Activated CD4-positive, alpha-beta T cell treated with anti-CD3 and anti-CD28 coated beads for 1 hour (primary cell): ENCODE measurements at places on chromosomes 11 and 22.
A peak's percentile ranks its signal among the peaks of the same experiment; 100 is the strongest.

DNA sequence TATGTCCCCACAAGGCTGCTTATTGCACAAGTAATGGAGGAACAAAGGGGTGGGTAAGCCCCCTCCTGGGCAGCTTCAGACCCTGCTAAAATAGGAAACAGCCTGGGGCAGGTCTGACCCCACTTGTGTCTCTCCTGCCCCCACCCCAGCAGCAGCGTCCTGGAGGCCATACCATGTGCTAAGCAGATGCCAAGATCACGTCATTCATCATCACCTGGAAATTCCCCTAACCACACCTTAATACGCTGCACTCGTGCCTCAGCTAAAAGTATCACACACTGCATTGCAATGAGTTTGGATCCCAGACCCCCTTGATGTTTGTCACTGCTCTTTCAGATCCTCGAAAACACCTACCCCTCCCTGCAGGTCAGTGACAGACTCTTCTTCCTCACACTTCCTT lies 27.8 kb upstream of the GGTLC2 start:
- no peak for DNase-seq

GRCh38 chr11:45365961-45366618 lies 79.9 kb upstream of the SYT13 start:
- no peak for DNase-seq

GRCh38 chr11:45108070-45109064 lies 38.1 kb upstream of the PRDM11 start:
- DNase-seq = no peak

DNA sequence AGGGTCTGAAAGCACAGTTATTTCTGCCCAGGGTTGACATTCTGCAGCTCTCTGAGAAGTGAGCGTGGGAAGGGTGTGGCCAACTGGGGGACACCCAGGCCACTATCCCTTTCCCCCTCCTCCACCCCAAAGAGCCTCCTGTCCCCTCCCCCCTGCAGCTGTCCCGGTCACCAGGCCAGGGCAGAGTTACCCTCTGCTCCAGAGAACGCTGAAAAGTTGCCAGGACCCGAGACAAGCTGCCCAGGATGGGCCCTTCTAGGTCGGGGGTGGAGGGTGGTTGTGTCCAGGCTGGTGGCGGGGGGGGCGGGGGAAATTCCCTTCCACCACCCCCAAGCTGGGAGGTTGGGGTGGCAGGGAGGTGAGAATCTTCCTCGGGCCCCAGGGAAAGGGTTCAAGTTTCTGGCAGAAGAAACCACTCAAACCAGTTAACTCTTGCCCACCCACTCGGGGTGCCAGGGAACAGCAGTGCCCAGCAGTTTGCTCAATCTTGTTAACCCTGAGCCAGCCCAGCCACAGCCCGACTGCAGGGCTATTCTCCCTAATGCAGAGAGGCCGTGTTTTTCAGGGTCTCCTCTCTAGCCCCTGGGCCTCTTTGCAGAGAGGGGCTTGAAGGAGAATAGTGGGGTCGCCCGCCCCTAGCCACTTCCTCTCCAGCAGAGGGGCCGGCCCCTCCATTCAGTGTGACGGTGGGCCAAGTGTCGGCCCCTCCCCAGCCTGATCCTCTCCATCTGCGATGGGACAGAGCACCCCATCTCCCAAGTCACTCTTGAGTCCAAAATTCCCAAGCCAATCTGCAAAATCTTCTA lies 697 bp downstream of the LGALS1 start:
- DNase-seq = no peak

- no peak for DNase-seq
Measured at GRCh38 chr11:66910669-66911068, 47.5 kb downstream of the PC start.

GRCh38 chr11:57124505-57124904 lies 57.2 kb upstream of the LRRC55 start:
- no peak for DNase-seq

- no peak for DNase-seq
Measured at GRCh38 chr11:61110255-61111049, 8.2 kb downstream of the CD5 start.

- DNase-seq = no peak
Measured at GRCh38 chr22:31055635-31056159, 25.4 kb upstream of the SMTN start.

DNA sequence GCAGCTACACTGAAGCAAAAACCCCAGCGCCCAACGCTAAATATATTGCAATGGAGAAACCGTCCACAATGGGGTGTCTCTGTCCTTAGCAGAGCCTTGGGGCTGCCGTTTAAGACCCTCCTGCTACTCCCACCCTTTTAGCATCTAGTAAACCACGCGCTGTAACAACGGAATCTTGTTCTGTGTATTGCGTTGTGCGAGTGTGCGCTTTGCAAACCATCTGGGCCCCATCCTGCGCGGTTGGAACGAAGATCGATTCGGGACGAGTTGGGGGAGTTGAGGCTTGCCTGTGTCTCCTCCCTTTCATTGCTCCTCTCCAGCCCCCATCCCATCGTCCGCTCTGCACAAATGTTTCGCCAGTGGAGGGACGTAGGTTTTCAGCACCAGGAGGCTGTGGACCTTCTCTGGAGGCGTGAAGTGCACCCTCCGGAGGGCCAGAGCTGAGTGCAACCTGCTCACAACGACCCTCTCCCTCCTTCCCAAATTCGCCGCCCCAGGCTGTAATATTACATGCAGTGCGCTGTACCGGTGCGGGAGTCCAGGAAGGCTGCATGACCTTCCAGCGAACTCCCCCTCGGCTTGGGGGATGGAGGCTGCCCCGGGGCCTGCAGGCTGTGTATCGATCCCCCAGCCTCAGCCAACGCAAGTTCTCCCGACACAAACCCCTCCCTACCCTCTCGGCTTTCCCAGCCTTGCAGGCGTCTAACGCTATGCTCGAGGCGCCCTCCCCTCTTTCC lies 1.6 kb upstream of the KMT2A start:
- peak; percentile 10 for DNase-seq

DNA sequence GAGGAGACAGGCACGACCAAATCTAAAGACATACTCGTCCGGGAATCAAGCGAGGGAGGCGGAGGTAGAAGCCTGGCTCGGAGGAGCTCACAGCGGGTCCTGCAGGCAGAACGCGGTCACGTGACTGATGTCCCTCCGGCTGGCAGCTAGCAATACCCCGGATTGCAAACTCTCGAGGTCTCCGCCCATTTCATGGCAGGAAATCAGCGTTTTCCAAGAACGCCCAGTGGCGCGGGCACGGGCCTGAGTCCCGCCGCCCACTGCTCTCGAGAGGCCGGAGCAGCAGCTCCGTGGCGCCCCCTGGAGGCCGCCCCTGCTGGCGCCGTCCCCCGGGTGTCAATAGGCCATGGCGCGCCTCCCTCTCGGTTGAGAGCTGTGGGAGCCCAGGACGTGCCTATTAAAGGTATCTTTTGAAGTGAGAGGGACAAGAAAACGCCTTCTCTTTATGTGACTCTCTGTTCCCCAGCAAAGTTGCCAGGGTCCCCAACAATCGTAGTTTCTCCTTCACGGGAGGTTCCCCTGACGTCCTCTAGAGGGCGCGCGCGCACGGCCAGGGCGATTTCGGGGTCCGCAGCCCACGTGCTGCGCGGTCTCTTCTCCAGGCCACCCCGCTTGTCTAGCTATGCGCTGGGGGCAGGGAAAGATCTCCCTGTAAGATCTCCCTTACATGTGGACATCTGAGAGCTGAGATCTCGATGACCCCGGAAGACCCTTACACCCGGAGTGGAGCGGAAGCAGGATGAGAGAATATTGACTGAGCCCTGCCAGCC lies 37.3 kb upstream of the RBFOX2 start:
- DNase-seq = peak; percentile 41

DNA sequence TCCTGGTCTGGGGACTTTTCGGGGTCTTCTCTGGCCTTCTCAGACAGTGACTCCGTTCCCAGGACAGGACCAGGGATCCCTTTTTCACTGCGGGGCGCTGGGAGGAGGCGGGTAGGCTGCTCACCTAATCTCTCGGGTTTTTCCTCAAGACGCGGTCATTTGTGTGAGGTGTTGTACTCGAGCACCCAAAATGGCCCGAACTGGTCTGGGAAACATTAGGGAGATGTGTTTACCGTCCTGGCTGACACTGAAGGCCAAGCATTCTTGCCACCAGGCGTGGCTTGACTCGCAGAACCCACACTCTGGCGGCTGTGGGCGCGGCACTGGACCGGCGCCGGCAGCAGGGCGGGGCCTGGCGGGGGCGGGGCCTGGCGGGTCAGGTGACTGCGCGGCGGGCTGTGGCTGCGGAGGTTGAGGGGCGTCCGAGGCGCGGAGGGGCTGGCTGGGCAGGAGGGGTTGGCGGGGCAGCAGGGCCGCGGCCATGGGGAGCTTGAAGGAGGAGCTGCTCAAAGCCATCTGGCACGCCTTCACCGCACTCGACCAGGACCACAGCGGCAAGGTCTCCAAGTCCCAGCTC lies at the start of gene SWAP70:
TSS of gene SWAP70 (plus strand) at position 379 of the 577 bp plus-strand sequence. CDS start at position 482, 103 bp downstream.
- peak; percentile 54 for DNase-seq

DNA sequence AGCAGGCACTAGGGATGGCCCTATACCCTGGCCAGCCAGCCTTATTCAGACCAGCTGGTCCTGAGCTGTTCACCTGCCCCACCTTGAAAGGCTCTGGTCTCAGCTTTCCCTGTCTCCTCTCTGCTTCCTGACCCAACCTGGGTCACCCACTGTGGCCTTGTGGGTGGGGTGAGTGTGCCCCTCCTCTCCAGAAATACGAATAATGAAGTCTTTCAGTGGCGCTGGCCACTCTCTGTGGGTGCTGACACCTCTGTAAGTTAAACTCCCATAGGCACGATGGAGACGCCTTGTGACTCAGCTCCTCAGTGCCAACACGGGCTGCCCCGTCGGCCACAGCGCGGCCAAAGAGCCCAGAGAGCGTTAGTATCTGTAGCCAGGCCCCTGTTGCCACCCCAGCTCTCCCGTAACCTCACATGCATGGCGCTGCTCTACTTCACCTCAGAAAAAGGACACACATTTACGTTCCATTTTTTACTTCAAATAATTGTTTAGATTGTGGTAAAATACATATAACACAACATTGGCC lies 74.6 kb upstream of the SEPTIN5 start:
- DNase-seq = no peak

DNA sequence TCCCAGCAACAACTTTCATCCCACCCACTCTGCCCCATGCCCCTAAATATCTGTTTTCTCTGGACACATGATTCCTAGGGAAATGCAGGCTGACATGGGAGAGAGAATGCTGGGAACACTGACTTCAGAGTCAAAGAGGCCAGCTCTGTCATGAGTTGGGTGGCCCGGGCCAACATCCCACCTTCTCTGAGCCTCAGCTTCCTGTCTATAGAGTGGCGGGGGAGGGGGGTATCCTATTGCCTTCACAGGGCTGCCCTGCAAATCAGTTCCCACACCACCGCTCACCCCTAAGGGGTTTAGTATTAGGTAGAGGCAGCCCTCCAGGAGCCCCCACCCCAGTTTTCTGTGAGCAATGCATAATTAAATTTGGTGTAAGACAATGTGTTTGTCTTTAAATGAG lies 175.0 kb upstream of the NCAM1 start:
- no peak for DNase-seq

- no peak for DNase-seq
Measured at GRCh38 chr11:65224930-65225278, 36.9 kb upstream of the POLA2 start.

GRCh38 chr11:79237091-79237490 lies 203.7 kb downstream of the TENM4 start:
- no peak for DNase-seq

GRCh38 chr11:12723421-12724300 lies 49.4 kb downstream of the TEAD1 start:
- no peak for DNase-seq

DNA sequence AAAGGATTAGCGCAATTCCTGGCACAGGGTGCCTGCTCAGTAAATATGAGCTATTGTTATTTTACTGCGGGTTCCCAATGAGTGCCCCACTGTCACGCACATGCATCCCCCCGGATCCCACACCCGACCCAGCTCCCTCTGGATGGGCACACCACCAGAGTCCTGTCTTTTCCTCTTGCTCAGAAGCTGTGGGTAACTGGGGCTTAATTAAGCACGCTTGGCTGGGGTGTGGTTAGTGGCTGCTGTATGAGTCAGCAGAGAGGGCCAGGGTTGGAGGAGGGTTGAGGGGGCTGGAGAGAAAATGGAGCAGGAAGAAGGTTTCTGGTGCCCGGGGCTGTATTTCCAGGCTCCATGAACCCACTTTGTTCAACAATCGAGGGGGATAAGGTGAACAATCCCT lies 30.3 kb upstream of the NECTIN1 start:
- no peak for DNase-seq

DNA sequence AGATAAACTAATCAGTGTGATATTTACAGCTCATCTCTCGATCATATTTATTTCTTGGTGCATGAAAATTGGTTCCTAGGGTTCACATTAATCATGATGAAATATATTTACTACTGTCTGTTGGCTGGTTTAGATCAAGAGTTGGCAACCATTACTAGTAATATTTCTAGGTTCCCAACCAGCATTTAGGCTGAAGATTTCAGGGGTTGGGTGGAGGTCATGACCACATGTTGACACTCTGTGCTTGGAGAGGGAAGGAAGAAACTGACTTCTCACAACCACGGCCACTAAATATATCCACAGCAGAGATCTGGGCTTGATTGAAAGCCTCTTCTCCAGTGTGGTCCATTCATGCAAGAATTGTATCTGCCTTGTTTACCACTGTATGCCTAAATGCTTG lies 87.9 kb downstream of the ALX4 start:
- DNase-seq = no peak

DNA sequence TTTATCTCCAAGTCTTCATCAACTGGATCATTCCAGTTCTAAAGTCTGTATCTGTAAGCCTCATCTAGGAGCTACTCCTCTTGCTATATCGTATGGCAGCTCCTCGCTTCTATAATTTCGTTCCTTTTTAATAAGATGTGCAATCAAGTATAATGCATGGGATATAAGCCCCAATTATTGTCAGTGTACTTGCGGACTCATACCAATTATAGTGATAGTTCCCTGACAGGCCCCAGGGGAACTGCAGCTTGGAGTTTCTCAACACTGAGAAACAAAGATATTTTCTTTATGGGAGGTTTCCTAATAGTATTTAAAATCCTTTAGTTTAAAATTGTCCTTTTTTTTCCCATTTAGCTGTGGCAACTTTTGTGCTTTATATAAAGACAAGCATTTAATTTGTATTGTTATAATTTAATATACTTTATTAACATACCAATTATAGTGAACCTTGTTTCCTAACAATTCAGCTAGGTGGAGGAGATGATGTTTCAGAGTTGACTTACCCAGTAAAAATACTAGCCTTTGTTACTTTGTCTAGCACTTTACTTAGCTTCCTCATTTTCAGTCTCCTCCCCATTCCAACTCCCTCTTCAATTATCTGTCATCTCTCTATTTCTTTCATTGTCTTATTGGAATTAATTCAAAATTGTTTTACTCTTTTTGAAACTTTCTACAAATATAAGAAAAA lies 25.3 kb upstream of the DDX17 start:
- DNase-seq = no peak
